ENCODE measurements at places on chromosomes 3 and 15. TPM values are rescaled to one million over a fixed set of nuclear protein-coding genes. Genes with fewer than 3 reads are reported as not detected.
A peak's percentile ranks its signal among the peaks of the same experiment; 100 is the strongest.

Gene GHRL
- total RNA-seq: not detected

Gene ERICH6
- not detected for total RNA-seq

DNA sequence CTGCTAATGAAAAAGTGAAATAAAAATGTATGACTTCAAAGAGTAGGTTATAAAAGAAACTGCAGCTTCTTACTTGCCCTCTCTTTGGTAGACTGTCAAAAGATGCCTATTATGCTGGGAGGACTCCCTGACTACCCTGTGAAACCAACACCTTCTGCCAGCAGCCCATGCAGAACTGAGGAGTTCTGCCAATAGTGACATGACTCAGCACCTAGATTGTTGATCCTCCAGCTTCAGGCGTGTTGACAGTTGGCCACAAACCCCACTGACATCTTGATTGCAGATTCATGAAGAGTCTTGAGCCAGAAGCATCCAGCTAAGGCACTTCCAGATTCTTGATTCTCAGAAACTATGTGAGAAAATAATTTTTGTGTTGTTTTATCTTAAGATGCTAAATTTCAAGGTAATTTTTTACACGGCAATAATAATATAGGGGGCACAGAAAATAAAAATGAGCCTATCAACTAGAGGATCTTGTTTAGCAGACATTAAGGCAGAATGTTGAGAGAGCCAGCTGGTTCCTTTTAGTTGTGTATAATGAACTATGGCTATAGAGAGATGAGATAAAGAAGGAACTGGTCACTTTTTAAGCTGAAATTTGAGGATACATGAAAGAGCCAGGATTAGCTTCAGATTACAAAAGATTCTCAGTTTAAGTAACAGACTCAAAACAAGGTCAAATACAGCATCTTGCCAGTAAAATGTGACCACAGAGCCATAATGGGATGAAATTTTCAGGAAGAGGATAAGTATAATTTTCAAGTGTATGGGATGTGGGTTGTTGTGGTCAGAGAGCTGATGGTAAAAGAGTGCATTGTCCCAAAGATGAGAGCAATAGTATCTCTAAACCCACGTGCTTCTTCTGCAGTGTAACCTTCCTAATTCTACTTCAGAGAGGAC, 588.7 kb upstream of the CBLB start:
- DNase-seq: peak; percentile 36

GRCh38 chr3:48226939-48227338, 3.6 kb downstream of the CAMP start:
- DNase-seq: no peak

GRCh38 chr3:10119376-10119775, 3.9 kb downstream of the BRK1 start:
- no peak for DNase-seq

DNA sequence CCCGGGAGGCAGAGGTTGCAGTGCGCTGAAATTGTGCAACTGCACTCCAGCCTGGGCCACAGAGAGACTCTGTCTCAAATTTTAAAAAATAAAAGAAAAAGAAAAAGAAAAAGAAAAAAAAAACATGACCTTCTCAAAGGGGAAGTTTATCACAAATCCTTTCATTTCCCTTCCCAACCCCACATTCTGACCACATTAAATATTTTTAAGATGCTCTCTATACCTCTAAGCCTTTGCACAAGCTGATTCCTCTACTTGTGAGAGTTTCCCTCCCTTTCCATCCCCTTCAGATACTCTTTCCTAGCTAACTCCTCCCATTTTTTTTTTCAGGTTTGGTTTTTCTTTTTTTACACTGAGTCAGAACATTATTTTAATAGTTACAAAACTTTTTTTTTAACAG, 4.0 kb downstream of the HIGD1A start:
- no peak for DNase-seq

Gene GOLGA6B
- not detected for total RNA-seq

GRCh38 chr15:78708713-78709260, 67.8 kb upstream of the CHRNB4 start:
- no peak for DNase-seq

DNA sequence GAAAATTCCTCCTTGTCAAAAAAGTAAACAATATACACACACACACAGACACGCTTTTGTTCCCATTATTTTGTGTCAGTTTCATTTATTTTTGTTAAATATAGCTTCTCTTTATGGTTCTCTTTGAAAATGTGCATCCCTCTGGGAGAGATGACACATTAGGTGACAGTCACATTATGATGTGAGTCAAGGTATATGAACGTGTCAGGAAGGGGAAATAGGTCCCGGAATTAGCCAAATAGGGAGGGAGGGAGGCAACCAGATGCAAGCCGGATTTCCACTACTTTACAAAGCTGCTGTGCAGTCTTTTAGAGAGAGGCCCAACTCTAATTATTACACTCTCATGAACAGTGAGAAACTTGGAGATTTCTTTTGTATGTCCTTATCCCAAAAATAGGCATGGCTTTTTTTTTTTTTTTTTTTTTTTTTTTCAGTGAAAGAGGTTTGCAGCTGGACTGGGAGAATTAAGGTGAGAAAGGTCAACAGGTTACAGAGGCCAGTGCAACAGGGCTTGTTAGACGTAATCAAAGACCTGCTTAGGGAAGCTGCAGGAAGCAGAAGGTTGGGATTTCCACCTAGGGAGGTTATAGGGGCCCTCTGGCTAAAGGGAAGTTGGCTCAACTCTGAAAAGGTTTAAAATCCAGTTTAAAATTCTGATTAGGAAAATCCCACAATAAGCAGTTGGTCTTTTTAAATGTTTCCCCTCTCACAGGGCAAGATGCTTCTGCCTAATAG, 240.5 kb upstream of the UBE2E1 start:
- no peak for DNase-seq

- DNase-seq: no peak
Observed at GRCh38 chr15:33545866-33546265, 235.1 kb downstream of the RYR3 start.

GRCh38 chr3:169661361-169662131, 2.0 kb downstream of the MECOM start:
- DNase-seq: no peak
